ENCODE measurements at places on chromosomes 2 and 18. TPM values are rescaled to one million over a fixed set of nuclear protein-coding genes. Genes with fewer than 3 reads are reported as not detected.

The NPHP1 gene
- polyA plus RNA-seq = 6.5 TPM

The LIPG gene
- 1.2 TPM for polyA plus RNA-seq

The CDK15 gene
- 0.10 TPM for polyA plus RNA-seq

The SFT2D3 gene
- polyA plus RNA-seq = 4.3 TPM

The REG1B gene
- not detected for polyA plus RNA-seq

The ASB18 gene
- not detected for polyA plus RNA-seq

The SCN3A gene
- polyA plus RNA-seq = 2.5 TPM

The IL36G gene
- not detected for polyA plus RNA-seq

- no peak overlapping the region for H3K27ac ChIP-seq
- no peaks in the 10 kb centered on the region for H3K4me1 ChIP-seq
- no peak for DNase-seq
- no peaks in the 10 kb centered on the region for H3K36me3 ChIP-seq
Observed at GRCh38 chr18:80191264-80191663, 56.0 kb downstream of the PARD6G start.

DNA sequence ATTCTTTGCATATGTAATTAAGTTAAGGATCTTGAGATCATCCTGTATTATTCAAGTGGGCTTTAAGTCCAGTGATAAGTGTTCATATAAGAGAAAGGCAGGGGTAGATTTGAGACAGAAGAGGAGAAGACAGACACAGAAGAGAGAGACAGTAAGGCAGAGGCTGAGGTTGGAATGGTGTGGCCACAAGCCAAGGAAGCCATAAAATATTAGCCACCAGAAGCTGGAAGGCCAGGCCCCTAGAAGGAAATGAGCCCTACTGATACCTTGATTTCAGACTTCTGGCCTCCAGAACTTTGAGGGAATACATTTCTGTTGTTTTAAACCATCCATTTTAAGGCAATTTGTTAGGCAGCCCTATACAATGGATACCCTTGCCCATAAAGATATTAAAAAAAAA is 66.9 kb upstream of the DLX2 start:
- DNase-seq = no peak
- H3K27ac ChIP-seq = no peak overlapping the region
- H3K36me3 ChIP-seq = no peaks in the 10 kb centered on the region
- no peaks in the 10 kb centered on the region for H3K27me3 ChIP-seq
- H3K4me1 ChIP-seq = no peaks in the 10 kb centered on the region
- no peak overlapping the region for H3K4me3 ChIP-seq

DNA sequence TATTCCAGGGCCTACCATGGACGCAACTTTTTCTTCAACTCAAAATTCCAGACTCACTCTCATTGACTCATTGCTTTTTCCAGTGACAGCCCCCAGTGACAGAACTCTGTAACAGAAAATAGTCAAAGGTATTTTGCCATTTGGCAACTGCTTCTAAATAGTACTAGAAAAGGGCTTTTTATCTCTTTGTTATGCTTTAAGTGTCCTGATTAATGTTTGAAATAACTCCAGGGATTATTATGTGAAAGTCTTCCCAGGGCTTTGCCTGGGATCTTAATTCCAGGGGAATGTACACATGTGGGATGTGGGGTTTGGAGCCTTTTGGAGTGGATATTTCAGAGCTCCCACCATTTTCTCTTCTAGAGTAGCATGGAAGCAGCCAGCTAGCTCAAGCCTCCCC is 198.8 kb downstream of the KCNS3 start:
- no peaks in the 10 kb centered on the region for H3K36me3 ChIP-seq
- no peak overlapping the region for H3K27ac ChIP-seq
- no peak overlapping the region for H3K4me3 ChIP-seq
- H3K4me1 ChIP-seq = no peaks in the 10 kb centered on the region

DNA sequence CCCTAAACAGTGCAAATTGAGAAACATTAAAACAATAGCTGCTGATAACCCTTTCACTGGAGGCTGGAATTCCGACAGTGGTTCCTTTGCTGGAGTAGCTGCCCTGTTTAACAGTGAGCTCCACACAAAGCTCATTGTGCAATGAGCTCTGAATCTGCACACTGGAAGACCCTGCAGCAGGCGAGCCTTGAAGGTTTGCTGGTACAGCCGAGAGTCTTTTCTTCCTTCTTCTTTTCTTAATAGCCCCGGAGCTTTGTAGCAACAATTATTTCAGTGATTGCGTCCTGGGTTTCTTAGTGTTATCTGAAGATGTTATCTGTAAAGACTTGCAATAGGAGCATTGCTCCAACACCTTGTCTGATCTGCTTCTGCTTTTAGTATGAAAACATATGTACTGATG is 50.8 kb upstream of the CXCR4 start:
- no peaks in the 10 kb centered on the region for H3K27me3 ChIP-seq
- no peaks in the 10 kb centered on the region for H3K36me3 ChIP-seq
- no peak overlapping the region for H3K27ac ChIP-seq
- H3K4me1 ChIP-seq = no peaks in the 10 kb centered on the region
- no peak for DNase-seq
- no peak overlapping the region for H3K4me3 ChIP-seq

DNA sequence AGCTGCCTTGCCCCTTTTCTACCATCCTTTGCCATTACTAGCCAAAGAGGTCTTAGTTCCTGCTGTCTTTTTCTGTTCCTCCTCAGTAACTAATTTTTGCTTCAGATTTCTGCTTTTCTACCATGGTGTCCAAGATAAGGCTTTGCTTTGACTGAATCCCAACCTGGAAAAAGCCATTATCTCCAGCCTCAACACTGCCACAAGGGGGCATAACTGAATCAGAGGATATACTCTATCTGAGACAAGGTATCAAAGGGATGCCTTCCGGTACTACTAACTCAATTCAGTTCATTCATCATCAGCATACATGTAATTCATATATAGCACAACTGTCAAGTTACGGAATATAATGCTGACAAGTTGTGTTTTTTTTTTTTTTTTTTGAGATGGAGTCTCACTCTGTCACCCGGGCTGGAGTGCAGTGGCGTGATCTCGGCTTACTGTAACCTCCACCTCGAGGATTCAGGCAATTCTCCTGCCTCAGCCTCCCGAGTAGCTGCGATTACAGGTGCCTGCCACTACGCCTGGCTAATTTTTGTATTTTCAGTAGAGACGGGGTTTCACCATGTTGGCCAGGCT is 11.4 kb downstream of the OSGEPL1 start:
- H3K27me3 ChIP-seq = no peaks in the 10 kb centered on the region
- no peak overlapping the region for H3K4me3 ChIP-seq
- H3K27ac ChIP-seq = no peak overlapping the region

DNA sequence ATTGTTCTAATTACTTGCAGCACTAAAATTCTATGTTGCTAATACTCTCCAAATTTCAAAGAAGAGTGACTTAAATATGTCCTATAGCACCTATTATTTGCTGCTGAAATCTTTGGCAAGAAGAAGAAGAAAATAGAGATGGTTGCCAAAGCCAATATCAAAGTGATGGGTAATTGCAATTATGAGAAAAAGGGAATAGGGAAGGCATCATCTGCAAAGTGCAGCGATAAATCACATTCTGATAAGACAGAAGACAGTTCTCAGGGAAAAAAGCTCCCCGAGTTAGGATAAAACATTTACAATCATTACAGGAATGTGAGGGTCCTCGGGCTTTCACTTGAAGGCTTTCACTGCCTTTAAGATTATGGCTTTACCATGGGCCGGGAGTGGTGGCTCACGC is 72.1 kb upstream of the RASGRP3 start:
- no peak for DNase-seq
- no peak overlapping the region for H3K4me3 ChIP-seq
- H3K4me1 ChIP-seq = no peaks in the 10 kb centered on the region
- H3K36me3 ChIP-seq = no peaks in the 10 kb centered on the region

DNA sequence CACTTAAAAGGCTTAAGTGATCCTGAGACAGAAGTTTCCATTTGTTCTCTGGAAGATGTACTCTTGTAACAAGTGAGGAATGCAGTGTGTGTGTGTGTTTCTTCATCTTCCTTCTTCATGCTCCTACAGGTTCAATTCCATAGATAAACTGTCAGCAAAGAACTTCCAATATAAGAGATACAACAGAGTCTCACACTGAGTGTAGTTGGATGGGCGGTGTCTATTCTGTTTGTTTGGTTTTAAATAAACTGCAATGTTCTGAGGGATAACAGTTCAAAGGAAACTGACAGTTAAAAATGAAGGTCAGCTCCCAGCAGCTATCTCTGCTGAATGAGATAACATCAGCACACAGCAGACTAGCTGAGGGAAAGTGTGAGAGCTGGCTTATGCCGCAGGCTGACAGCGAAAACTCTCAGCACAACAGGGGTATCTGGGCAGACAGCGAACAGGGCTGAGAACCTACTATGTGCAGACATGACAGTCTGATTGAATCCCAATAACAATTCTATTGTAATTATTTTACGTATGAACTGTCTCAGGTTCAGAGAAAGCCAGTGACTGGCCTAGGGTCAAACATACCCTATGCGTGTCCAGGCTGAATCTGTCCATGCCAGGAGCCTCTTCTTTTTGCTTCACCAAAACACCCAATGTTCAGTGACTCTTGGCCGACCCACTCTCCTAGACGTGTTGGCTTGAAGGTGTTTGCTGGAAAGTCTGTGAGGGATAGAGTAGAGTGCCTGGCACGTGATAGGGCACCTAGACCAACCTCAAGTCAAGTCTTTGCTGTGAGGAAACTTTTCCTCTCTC is 201.9 kb upstream of the TRIB2 start:
- H3K27ac ChIP-seq = no peak overlapping the region
- no peaks in the 10 kb centered on the region for H3K27me3 ChIP-seq
- H3K4me3 ChIP-seq = no peak overlapping the region
- H3K36me3 ChIP-seq = no peaks in the 10 kb centered on the region

- DNase-seq = no peak
- H3K4me3 ChIP-seq = no peak overlapping the region
- H3K27ac ChIP-seq = no peak overlapping the region
- no peaks in the 10 kb centered on the region for H3K27me3 ChIP-seq
- no peaks in the 10 kb centered on the region for H3K36me3 ChIP-seq
- no peaks in the 10 kb centered on the region for H3K4me1 ChIP-seq
Observed at GRCh38 chr18:60404486-60405085, 32.0 kb upstream of the MC4R start.

GRCh38 chr2:86358957-86359356 is 21.5 kb upstream of the REEP1 start:
- no peak for DNase-seq
- no peak overlapping the region for H3K4me3 ChIP-seq
- H3K4me1 ChIP-seq = no peaks in the 10 kb centered on the region
- no peaks in the 10 kb centered on the region for H3K36me3 ChIP-seq
- no peaks in the 10 kb centered on the region for H3K27me3 ChIP-seq

DNA sequence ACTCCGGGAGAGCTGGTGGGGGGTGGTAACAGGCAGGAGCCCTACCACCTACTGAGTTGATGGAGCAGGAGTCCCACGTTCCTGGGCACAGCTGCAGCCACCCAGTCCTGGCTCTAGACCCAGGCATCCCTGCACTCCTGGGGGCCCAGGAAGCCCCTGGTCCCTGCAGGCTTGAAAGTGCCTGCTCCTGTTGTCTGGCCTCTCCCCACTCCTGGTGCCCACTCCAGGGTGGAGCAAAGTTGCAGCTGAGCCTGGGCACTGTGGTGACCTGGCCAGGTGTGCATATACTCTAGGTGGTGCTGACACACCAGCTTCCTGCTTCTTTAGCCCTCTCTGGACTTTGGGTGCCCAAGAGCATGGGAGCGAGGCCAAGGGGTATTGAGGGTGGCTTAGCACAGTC is 119.0 kb upstream of the SLC38A11 start:
- H3K4me1 ChIP-seq = no peaks in the 10 kb centered on the region
- no peak overlapping the region for H3K27ac ChIP-seq
- no peaks in the 10 kb centered on the region for H3K27me3 ChIP-seq
- no peak for DNase-seq
- H3K4me3 ChIP-seq = no peak overlapping the region

- H3K27me3 ChIP-seq = no peaks in the 10 kb centered on the region
- no peaks in the 10 kb centered on the region for H3K4me1 ChIP-seq
- no peaks in the 10 kb centered on the region for H3K36me3 ChIP-seq
Observed at GRCh38 chr2:12858786-12859185, 142.1 kb downstream of the TRIB2 start.

DNA sequence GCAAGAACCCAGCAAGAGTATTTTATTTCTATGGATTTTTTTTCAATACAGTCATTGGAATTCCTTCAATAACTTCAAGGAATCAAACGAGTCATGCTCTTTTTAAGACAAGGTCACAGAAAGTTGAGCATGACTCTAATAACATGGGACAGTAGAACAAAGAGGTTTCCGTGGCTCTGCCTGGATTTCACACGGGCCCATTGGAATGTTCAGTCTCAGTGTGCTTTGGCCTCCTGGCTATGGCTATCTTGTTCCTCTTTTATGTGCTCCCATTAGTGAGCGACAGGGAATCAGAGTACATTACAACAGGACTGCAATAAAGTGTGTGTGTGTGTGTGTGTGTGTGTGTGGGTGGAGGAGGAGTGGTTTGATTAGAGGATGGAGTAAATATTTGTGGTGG is 312.4 kb downstream of the DCC start:
- no peak for DNase-seq
- no peak overlapping the region for H3K4me3 ChIP-seq
- no peaks in the 10 kb centered on the region for H3K4me1 ChIP-seq
- no peak overlapping the region for H3K27ac ChIP-seq
- no peaks in the 10 kb centered on the region for H3K36me3 ChIP-seq

GRCh38 chr2:55649211-55649610 is 31.8 kb upstream of the PPP4R3B start:
- DNase-seq = no peak
- no peaks in the 10 kb centered on the region for H3K36me3 ChIP-seq
- H3K27ac ChIP-seq = no peak overlapping the region
- H3K4me3 ChIP-seq = no peak overlapping the region

GRCh38 chr18:67331857-67332256 is 184.7 kb downstream of the DSEL start:
- no peaks in the 10 kb centered on the region for H3K4me1 ChIP-seq
- H3K27me3 ChIP-seq = no peaks in the 10 kb centered on the region
- no peaks in the 10 kb centered on the region for H3K36me3 ChIP-seq
- H3K27ac ChIP-seq = no peak overlapping the region
- no peak for DNase-seq
- no peak overlapping the region for H3K4me3 ChIP-seq

DNA sequence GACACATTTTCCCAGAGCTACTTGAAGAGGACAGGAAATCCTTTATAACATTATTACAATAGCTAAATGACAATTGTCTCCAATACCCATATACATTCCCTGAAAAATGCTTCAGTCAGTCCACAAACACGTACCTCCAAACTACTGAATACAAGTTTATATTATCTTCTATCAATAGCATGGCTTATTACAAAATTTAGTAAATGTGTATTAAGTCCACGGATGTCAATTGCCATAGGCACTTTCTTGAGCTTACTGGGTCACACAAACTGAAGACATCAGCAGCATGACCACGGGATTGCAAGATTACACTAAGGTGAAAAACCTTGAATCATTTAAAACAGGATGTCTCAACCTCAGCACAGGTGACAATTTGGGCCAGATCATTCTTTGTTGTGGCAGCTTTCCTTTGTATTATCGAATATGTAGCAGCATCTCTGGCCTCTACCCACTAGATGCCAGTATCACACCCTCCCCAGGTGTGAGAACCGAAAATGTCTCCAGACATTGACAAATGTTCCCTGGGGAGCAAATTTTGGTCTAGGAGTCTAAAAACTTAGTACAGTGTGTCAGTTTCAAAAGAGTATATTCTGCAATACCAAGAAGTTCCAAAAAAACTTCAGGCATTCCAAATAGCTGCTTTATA is 1.4 kb downstream of the MBD2 start:
- no peak overlapping the region for H3K4me3 ChIP-seq
- no peak for DNase-seq
- peaks cover 27% of the 10 kb centered on the region for H3K4me1 ChIP-seq
- H3K27me3 ChIP-seq = no peaks in the 10 kb centered on the region

- H3K4me1 ChIP-seq = no peaks in the 10 kb centered on the region
- H3K27me3 ChIP-seq = no peaks in the 10 kb centered on the region
- H3K4me3 ChIP-seq = no peak overlapping the region
- no peaks in the 10 kb centered on the region for H3K36me3 ChIP-seq
- no peak for DNase-seq
- no peak overlapping the region for H3K27ac ChIP-seq
Observed at GRCh38 chr2:48235076-48235475, 294.9 kb upstream of the STON1 start.
